B cell (primary cell): ENCODE measurements at places on chromosomes 16 and 17. TPM values are rescaled to one million over a fixed set of nuclear protein-coding genes. Genes with fewer than 3 reads are reported as not detected.

- H3K4me3 ChIP-seq, result no peak overlapping the region
- no peaks in the 10 kb centered on the region for H3K4me1 ChIP-seq
- H3K27me3 ChIP-seq, result no peaks in the 10 kb centered on the region
- H3K36me3 ChIP-seq, result no peaks in the 10 kb centered on the region
Measured at GRCh38 chr17:68567035-68567434, 34.1 kb downstream of the FAM20A start.

DNA sequence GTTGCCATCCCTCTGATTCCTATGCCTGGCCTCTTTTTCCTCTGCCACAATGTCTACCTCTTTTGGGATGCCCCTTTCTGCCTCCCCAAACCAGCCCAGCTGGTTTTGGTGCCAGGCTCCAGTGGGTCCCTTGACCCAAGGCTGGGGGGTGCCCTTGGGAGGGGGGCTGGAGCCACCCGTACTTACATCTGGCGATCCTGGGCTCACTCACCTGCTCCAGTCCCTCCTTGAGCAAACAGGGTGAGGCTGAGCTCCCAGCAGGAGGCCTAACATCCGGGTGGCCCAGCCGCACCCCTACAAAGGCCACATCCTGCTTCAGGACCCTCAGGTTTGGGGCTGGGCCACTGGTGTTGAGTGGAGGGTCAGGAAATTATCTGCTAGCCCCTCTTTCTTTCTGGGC lies 1.2 kb downstream of the ERN2 start:
- peaks cover 22% of the 10 kb centered on the region for H3K27me3 ChIP-seq
- H3K4me1 ChIP-seq, result no peaks in the 10 kb centered on the region
- H3K27ac ChIP-seq, result no peak overlapping the region
- H3K4me3 ChIP-seq, result no peak overlapping the region
- no peak for DNase-seq

DNA sequence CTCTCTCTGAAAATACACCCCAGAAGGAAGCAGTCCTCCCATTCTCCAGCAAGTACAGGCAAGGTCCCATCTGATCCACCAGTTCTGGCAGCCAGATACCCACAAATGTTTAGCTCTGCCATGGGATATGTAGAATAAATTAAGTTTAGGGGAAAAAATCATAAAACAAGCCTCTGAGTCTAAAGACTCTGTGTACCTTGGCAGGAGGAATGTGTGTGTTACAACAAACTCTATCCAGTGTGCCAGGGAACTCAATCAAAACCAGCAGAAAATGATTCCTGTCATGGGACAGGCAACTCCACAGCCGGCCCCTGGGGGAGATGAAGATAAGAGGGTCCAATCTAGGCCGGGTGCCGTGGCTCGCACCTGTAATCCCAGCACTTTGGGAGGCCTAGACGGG lies 73.4 kb downstream of the MRM3 start:
- no peak overlapping the region for H3K4me3 ChIP-seq
- H3K4me1 ChIP-seq, result no peaks in the 10 kb centered on the region
- no peaks in the 10 kb centered on the region for H3K27me3 ChIP-seq

DNA sequence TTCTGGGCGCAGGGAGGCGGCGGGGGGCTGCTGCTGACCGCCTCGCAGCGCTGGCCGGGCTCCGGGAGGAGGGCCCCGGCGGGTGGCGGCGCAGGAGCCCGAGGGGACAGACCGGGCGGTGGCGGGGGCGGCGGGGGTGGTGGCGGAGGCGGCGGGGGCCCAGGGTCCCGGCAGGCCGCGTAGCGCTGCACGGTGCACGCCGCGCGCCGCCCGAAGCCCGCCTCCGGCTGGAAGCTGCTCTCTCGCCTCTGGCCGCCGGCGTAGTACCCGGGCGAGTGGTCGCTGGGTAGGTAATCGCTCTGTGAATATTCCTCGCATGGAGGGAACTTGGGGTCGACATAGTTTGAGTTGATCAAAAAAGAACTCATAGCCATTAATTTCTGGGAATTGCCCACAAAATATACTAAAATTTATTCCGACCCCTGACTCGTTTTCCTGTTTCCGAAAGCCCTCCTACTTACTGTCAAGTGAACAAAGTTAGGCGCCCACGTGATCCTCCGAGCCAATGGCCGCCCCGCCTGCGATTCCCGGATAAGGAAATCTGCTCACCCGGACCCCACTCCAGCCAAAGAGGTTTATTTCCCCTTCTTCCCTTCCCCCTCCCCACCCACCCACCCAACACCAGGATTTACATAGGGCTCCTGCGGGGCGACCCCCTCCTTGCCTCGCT lies at the start of gene HOXB4:
Gene HOXB4 (minus strand): TSS at position 405 of the 670 bp plus-strand sequence. CDS start 31 bp downstream, at position 374.
- H3K36me3 ChIP-seq, result no peaks in the 10 kb centered on the region
- no peaks in the 10 kb centered on the region for H3K27me3 ChIP-seq
- peak; percentile 77 for DNase-seq
- no peak within 1 kb of the TSS for H3K27ac ChIP-seq

GRCh38 chr16:87552772-87553573 lies 49.3 kb upstream of the JPH3 start:
- H3K27ac ChIP-seq, result no peak overlapping the region
- no peak overlapping the region for H3K4me3 ChIP-seq
- no peak for DNase-seq
- H3K4me1 ChIP-seq, result no peaks in the 10 kb centered on the region

GRCh38 chr17:57860414-57860999 lies 10.7 kb upstream of the MRPS23 start:
- DNase-seq, result no peak
- H3K27me3 ChIP-seq, result no peaks in the 10 kb centered on the region

DNA sequence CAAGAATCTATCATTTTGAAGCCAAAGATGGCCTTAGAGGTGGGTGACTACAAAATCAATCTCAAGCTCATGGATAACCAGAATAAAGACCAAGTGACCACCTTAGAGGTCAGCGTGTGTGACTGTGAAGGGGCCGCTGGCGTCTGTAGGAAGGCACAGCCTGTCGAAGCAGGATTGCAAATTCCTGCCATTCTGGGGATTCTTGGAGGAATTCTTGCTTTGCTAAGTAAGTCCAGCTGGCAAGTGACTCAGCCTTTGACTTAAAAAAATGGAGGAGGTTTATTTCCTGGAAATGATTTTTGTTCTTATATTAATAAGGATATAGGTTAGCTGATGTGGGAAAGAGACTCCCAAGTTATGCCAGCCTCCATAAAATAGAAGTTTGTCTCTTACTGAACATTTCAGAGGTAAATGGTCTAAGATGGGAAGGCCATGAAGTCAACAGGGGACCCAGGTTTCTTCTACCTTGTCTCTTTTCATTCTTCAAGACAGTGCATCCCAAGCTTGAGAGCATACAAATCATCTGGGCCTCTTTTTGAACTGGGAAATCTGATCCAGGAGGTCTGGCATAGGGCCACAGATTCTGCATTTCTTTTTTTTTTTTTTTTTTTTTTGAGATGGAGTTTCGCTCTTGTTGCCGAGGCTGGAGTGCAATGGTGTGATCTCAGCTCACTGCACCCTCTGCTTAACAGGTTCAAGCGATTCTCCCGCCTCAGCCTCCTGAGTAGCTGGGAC lies 19.8 kb upstream of the TANGO6 start:
- H3K27ac ChIP-seq, result no peak overlapping the region
- no peaks in the 10 kb centered on the region for H3K27me3 ChIP-seq
- no peaks in the 10 kb centered on the region for H3K36me3 ChIP-seq
- no peak for DNase-seq
- H3K4me3 ChIP-seq, result no peak overlapping the region

The LGALS9B gene
- polyA plus RNA-seq, result not detected in 2 replicates

The HIC1 gene
- polyA plus RNA-seq, result 0.46 and 1.5 TPM in 2 replicates

The MYO1D gene
- polyA plus RNA-seq, result 5.4 and 6.4 TPM in 2 replicates

The BAIAP3 gene
- 67.1 and 119 TPM in 2 replicates for polyA plus RNA-seq

The CALB2 gene
- polyA plus RNA-seq, result not detected in 2 replicates
